ENCODE measurements at places on chromosomes 11 and 22. TPM values are rescaled to one million over a fixed set of nuclear protein-coding genes. Genes with fewer than 3 reads are reported as not detected.

The GLYAT gene
- not detected for total RNA-seq

The CD3G gene
- 0.66 TPM for total RNA-seq

The LRFN4 gene
- total RNA-seq, result 4.2 TPM

The NOX4 gene
- 36.3 TPM for total RNA-seq

The BTBD18 gene
- not detected for total RNA-seq

The MS4A4E gene
- total RNA-seq, result 7.5 TPM

The TMPRSS6 gene
- total RNA-seq, result not detected

The KCNE3 gene
- total RNA-seq, result 5.4 TPM

The PARVB gene
- total RNA-seq, result 18.9 TPM

The OR52E8 gene
- not detected for total RNA-seq

The RIMBP3C gene
- not detected for total RNA-seq

The XKR3 gene
- not detected for total RNA-seq

The SLC22A25 gene
- total RNA-seq, result not detected

The CASP5 gene
- not detected for total RNA-seq

GRCh38 chr11:72326151-72326848, 82.3 kb upstream of the PHOX2A start:
- DNase-seq, result no peak

DNA sequence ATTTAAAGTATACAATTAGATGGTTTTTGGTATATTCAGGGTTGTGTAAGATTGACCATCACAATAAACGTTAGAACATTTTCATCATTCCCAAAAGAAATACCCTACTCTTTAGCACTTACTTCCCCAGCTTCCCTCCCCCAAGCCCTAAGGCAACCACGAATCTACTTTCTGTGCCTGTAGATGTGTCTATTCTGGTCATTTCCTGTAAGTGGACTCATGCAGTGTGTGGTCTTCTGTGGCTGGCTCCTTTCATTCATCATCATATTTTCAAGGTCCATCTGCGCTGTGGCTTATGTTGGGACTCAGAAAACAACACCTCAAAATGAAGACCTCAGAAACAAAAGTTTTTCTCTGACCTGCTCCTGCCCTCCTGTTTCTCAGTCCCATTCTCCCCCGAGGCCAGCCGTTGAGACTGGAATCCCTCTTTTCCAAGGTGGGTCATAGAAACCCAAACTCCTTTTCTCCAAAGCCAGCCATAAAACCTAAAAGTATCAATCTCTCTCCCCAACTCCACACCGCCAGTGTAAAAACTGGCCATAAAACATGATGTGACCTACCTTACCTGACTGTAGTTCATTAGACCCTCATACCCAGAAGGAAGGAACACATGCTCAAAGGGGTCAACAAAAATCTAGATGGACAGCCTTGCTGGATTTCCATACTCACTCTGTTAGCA, 12.9 kb upstream of the TMPRSS13 start:
- no peak for DNase-seq

- DNase-seq, result no peak
Observed at GRCh38 chr11:67033661-67034166, 10.8 kb downstream of the SYT12 start.

GRCh38 chr11:65430406-65431217, 8.0 kb downstream of the NEAT1 start:
- peak; percentile 58 for DNase-seq

DNA sequence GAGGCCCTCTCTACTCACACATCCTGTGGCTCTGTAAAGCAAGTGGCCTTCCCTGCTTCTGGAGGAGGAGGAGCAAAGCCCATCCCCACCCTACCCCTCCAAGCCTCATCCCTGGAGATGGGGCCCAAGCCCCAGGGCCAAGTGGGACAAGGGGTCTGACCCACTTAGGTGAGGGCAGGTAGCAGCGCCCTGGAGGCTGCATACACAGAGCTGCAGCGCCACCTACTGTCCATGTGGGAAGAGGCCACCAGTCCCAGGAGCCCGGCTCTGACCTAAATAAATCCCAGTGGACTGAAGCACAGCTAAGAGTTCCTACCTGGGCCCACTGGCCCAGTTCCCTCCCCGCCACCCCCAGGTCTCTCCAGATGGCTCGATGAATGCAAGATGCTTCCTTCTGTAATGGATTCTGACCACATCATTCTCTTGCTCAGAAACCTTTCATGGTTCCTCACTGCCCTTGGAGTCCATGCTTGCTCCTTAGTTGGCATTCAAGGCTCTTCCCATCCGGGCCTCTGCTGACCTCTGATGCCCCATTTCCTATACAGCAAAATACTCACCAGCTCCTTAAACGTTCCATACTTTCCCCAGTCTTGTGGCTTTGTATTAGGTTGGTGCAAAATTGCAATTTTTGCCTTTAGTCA, 62.1 kb downstream of the THAP12 start:
- DNase-seq, result peak; percentile 89

- no peak for DNase-seq
Observed at GRCh38 chr22:16954060-16954403, 54.0 kb downstream of the GAB4 start.

GRCh38 chr11:7964261-7964660, 986 bp downstream of the NLRP10 start:
- no peak for DNase-seq

- DNase-seq, result no peak
Observed at GRCh38 chr11:101346591-101346990, 217.0 kb upstream of the PGR start.

DNA sequence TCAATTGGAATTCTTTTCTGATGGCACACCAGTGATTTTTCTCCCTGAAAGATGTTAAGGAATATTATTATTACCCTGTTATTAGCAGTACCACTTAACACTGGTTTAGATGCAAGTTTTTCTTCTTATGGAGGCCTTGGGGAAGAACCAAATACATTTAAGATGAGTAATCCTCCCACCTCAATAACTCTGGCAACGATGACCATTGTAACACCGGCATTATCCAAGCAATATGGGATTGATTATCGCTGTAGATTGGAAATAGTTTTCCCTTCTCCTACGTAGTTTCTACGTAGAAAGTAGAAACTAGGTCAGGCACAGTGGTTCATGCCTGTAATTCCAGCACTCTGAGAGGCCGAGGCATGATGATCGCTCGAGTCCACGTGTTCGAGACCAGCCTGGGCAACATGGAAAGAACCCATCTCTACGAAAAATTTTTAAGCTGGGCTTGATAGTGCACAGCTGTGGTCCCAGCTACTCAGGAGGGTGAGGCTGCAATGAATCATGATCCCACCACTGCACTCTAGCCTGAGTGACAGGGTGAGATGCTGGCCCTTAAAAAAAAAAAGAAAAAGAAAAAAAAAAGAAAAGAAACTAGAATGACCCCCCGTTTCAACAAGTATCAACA, 45.5 kb downstream of the PACSIN2 start:
- DNase-seq, result no peak

DNA sequence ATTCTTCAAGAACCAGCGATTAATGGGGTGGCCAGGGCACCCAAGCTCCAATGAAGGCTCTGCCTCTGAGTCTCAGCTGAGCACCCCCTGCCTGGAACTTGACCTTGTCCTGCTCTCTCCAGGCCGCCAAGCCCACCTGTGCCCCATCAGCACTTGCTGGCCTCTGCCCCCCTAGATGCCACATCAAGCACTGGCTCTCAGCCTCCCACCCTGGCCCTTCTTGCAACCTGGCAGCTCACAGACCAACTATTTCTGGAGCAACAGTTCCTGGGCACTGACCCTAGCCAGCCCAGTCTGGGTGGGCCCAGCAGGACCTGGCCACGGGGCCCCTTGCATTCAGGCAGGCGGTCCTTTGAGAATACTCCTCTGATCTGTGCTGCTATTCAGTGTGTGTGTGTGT, 98.8 kb upstream of the PITPNB start:
- peak; percentile 57 for DNase-seq

DNA sequence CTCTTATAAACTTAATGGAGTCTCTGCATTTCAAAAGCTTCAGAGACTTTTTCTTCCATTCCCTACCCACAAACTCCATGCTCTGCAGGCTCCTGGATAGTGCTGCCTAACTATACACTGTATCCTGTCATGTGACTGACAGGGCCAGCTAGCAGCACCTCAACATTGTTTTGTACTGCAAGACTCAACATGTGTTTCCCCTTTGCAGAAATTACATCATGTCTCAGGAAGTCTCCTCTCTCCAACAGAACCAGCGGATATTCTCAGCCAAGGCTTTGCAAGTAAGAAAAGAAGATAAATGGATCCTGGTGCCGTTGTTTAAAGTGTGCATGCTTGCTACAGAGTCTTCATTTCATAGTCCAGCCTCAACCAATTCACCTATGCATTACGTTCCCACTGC, 164.0 kb upstream of the UBASH3B start:
- DNase-seq, result no peak

DNA sequence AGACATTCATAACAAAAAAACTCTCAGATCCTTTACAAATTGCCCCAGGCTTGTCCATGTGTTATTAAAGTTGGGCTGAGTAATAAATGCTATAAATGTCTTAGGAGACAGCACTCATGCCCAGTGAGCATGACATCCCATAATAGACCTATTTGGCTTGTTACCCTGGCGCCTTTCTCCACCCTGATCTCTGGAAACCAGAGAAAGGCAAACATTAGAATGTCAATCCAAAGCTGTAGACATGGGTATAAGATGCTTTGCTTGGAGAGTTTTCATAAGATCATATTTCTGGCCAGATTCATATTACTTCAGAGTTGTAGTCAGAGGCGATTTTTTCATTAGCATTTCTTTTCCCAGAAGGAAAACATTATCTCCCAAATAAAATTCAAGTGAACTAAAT, 161.3 kb upstream of the UBASH3B start:
- no peak for DNase-seq

GRCh38 chr11:31652528-31652927, 143.0 kb downstream of the ELP4 start:
- no peak for DNase-seq

- no peak for DNase-seq
Observed at GRCh38 chr11:134702827-134703226, 290.8 kb upstream of the B3GAT1 start.

- no peak for DNase-seq
Observed at GRCh38 chr11:57155838-57156607, 25.7 kb upstream of the LRRC55 start.

- no peak for DNase-seq
Observed at GRCh38 chr11:69962152-69962551, 116.0 kb upstream of the ANO1 start.

- no peak for DNase-seq
Observed at GRCh38 chr11:69949327-69949726, 128.8 kb upstream of the ANO1 start.

- no peak for DNase-seq
Observed at GRCh38 chr22:46350121-46350520, 14.6 kb downstream of the TRMU start.

DNA sequence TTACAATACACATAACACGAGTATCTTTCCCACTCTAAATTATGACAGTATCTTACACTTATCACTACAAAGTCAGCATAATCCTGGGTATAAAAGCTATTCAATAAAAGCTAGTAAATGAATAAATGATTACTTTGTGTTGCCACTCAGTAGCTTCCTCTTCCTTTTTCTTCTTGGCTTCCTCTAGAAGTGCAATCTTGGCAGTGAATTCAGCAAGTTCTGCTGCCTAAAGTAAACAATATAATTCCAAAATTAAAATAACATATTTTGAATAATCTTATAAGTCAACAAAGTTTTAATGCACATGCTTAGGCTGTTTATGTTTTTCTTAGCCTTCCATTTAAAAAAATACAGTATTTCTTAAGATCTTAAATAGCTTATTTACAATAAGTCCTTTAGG, 60.4 kb downstream of the RDX start:
- DNase-seq, result no peak

DNA sequence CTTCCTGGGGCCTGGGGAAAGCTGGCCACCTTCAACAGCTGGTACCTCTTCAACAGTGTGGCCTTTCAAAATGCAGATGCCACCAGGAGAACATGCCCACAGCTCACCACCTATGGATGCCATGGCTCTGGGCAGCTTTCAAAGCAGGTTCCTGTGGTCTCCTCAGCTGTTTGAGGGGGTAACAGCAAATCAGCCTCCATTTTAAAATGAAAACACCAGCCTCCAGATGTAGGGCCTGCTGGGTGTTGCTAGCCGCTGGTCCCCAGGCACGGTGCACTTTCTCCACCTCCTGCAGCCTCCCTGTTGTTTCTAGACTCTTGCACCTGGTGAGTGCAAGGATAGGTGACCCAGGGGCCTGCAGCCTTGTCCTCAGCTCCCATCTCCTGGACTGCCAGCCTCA, 10.0 kb downstream of the CDPF1 start:
- DNase-seq, result no peak

All from sigmoid colon (tissue), 7 donors.